H54 (cell line): ENCODE measurements at places on chromosomes 3 and 15.

GRCh38 chr3:69116897-69117296 is 5.5 kb downstream of the LMOD3 start:
- no peak for DNase-seq

GRCh38 chr3:98567666-98568270 is 25.6 kb downstream of the CPOX start:
- DNase-seq: no peak

DNA sequence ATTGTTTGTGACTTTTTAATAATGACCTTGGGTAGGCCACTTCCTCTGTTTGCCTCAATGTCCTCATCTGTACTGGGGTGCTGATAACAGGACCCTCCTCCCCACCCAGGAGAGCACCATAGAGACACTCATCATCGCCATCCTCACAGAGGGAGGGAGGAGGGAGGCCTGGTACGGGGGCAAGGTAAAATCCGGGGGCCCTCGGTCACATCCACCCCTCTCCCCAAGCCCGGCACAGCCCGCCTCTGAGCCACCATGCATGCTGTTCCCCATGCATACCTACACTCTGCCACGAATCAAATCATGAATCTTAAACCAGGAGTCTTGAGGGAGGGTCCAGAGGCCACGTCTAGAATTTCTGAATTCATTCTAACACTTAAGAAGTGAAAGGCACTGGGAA is 74.9 kb upstream of the IQSEC1 start:
- no peak for DNase-seq

DNA sequence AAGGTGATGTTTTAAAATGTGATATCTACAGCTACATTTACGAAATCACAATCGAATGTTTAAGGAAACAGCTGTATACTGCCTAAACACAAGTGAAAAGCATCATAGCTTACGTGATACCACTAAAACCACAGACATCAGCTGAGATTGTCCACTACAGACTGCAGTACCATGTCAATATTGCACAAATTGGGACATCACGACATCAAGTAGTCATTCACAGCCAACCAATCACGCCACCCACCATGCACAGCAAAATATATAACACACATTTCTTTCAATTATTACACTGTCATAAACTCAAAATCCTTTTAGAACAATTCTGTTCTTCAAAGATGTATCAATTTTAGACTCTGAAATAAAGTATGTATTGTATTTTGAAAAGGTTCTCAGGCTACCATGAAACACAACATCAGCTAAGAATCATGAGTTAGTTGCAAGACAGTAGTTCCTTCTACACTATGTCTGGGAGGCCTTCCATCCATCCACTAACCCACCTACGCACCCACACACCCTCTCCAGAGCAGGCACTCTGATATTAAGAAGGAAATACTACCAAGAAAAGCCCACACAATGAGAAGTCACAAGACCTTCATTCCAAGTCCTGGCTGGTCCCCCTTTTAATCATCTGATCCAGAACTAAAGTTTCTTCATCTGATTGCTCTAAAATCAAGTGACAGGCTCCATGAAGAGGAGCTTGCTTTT is 3.1 kb downstream of the DMXL2 start:
- DNase-seq: no peak

DNA sequence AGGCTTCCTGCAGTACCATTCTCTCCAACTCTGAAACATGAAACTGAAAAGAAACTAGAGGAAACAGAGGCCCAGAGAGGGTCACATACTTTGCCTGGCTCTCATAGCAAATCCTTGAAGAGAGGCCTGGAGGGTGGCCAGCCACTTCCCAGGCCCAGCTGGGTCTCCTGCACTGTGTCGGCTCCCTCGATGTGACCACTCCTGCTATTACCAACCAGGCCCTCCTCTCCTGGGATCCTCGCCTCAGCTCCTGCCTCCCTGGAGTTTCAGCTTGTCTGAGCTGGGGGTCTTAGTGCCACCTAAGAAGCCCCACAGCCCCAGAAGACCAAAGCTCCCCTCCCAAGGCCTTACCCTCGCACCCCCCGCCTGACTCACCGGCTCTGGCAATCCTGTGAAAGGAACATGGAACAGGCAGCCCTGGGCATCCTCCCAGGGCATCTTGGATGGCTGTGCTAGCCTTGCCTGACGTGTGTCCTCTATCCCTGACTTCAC is 4.6 kb downstream of the LOXL1 start:
- DNase-seq: no peak

- no peak for DNase-seq
Measured at GRCh38 chr3:66482018-66482404, 18.8 kb downstream of the LRIG1 start.

- no peak for DNase-seq
Measured at GRCh38 chr3:186032321-186032720, 76.6 kb downstream of the ETV5 start.

- DNase-seq: no peak
Measured at GRCh38 chr3:24136624-24137310, 191.7 kb downstream of the NR1D2 start.
